Posterior vena cava (tissue), 2 donors: ENCODE measurements at places on chromosomes 13 and 19. TPM values are rescaled to one million over a fixed set of nuclear protein-coding genes. Genes with fewer than 3 reads are reported as not detected.

DNA sequence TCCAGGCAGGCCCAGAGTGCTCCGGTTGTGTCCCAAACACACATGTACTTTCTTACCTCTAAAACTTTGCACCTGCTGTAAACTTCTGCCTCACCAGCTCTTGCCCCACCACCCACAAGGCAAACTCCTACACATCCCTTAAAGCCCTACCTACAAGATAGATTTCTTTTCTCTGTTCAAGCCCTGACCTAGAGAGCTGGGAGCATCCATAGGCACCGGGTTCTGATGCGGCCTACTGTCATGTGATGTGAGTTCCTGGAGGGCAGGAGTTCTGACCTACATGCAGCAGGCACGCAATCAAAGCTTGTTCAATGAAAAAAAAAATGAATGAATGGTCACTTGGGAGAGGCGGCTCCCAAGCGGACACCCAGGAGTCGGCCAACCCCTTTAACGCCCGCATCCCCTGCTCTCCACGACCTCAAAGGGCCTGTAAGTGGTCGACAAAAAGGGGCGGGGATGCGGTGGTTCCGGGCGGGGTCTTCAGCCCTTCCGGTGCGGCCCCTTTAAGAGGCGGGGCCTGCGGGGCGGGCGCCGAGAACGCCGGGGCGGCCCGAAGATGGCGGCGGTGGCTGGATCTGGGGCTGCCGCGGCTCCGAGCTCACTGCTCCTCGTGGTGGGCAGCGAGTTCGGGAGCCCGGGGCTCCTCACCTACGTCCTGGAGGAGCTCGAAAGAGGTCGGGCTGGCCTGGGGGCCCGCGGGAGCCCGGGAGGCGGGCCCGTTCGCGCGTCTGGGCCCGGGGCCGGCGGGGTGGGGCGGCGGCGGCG is at the start of gene MAP1S:
TSS of gene MAP1S (plus strand) at position 534 of the 765 bp plus-strand sequence. CDS start at position 557, 23 bp downstream.
- peak; percentile 85 for DNase-seq

DNA sequence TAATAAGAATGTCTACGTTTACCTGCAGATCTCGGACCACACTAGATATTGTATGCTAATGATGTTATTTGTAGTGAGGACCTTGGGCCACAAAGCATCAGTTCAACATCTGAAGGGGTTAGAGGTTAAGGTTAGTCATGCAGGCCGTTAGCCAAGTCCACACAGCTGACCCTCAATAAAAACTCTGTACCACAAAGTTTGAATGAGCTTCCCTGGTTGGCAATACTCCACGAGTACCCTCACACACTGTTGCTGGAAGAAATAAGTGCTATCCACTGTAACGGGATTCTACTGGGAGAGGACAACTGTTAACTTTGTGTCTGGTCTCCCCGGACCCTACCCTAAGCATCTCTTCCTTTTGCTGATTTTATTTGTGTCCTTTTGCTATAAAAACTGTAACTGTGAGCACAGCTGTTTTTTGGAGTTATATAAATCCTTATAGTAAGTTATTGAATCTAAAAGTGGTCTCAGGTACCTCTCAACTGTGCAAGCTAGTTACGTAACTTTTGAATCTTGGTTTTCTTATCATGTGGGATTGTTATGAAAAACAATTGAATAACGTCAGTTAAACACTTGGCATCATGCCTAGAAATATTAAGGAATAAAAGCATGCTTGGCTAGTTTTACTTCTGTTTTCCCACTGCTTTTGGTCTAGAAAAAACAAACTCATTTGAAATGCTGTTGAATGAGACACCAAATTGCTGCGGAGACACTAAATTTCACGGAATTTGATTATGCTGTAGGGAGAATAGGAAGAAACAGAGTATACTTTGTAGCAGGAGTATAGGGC is 181.5 kb downstream of the DNAJC3 start:
- no peak for DNase-seq

- DNase-seq, result no peak
Observed at GRCh38 chr13:36918246-36919131, 1.5 kb downstream of the SMAD9 start.

GRCh38 chr19:3720349-3720917 is 12.2 kb downstream of the TJP3 start:
- DNase-seq, result no peak

DNA sequence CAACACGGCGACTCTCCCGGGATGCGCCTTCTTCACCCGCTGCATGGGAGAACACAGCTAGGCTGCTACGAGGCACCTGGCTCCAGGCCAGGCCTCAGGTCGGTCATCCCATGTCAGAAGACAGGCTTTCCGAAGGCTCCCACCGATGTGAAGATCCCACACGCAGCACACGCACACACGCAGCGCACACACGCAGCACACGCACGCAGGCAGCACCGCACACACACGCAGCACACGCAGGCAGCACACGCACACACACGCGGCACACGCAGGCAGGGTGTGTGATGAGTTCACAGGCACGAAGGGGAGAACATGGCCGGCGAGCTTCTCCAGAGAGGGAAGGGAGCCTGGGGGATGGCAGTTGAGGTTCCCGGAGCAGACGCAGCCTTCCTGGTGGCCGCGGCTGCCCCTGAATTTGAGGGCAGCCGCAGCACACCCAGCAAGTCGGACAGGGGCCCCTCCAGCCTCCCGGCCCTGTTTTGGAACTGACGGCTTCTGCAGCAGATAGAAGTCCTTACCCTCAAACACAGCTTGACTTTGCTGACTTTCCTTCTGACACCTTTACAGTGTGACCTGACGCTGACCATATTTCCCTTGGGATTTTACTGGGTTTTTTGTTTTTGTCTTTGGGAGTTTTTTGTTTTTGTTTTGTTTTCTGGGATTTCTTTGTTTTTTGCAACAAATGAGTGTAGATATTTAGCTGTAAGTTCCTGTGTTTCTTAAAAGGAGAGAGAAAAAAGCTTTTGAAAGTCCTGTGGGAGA is 55.9 kb downstream of the RASA3 start:
- DNase-seq, result peak; percentile 55

DNA sequence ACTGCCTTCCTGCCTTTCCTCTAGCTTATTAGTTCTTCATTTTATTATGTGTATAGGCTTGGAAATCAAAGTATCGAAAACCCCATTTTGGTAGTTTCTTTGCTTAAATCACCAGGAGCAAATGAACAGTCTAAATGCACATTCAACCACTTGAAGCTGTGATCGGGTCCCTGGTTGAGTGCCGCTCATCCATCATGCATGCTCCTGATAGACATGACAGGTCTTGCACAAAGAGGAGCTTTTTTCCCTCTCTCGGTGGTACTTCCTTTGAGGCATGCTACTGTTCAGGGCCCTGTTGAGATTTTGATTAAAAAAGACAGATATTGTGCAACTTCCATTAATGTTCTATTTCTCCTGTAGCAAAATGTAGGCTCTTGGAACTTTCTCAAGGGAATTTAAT is 185.8 kb downstream of the OLFM4 start:
- no peak for DNase-seq

- no peak for DNase-seq
Observed at GRCh38 chr19:7856679-7857663, 17.2 kb downstream of the PRR36 start.

GRCh38 chr19:49491804-49492572 is 4.2 kb upstream of the RPS11 start:
- no peak for DNase-seq

DNA sequence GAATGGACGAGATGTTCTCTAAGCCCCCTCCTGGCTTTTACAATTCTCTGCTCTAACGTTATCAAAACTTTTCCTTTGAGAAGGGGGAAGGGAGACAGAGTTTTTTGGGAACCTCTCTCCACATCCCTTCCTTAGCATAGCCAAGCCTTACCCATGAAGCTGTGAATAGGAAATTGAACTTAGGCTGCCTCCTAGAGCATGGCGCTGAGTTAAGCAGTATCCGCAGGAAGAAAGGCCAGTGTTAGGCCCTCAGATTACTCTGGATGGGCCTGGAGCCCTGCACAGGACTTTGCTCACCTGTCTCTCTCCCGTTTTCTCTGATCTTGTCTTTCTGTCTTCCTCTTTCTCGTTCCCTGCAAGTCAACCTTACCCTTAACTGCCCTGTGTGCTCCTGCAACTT is 39.6 kb downstream of the CYP2B6 start:
- no peak for DNase-seq

The PRR12 gene
- 21.7 TPM for total RNA-seq

The RASGRP4 gene
- total RNA-seq, result 3.9 TPM

The TNFRSF19 gene
- 8.2 TPM for total RNA-seq
